ENCODE measurements at places on chromosomes 2 and 18.

- DNase-seq, result no peak
Measured at GRCh38 chr18:486929-487740, 13.4 kb downstream of the COLEC12 start.

DNA sequence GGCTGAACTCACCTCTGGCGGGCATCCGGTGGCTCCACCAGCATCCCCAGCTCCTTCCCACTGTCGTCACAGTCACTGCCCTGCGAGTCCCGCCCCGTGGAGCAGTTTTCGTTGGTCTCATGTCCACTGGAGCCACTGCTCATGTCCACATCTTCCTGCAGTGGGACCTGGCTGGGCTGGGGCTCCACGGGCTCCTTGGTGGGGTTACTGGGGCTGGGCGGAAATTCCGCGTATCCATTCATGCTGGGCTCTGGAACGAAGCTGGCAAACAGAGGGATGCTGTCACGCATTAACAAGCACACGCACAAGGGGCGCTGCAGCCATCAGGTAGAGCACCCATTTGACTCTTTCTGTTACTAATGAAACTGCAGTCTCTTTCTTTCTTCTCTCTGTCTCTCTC lies 10.7 kb downstream of the PER2 start:
- DNase-seq, result peak; percentile 69

- peak; percentile 13 for DNase-seq
Measured at GRCh38 chr2:105517814-105518705, 119.2 kb upstream of the FHL2 start.

DNA sequence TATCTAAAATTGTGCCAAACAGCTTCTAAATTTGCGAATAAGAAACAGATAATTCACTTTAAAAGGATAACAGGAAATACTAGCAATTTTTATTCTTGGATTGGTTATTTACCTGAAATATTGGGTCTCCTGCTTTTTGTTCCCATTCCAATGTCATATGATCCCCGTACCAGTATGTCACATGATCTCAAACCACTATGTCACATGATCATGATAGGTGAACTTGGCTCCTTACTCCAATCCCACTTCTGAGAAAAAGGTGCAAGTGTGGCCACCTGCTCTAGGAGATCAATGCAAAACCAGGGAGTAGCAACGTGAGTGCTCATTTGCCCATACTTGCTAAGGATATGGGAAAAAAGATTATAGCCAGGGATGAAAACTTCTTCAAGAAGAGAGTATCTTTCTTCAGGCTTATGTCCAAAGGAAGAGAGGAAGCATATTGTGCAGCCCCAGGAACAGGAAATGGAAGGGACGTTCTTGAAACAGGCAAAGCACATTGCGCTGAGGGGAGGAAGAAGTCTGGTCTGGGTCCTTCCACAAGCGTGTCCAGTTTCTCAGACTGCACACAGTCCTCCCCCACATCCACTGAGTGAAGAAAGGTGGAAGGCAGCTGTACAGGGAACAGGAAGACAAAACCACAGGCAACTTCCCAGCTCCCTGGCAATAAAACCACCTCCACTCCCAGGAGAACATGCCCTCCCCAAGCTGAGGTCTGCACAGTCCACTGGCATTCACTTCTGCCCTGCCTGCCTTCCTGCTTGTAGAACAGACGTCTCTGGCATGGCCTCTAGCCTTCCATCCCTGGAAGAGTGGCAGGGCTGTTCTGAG lies at the start of gene LYG2:
Gene LYG2, minus strand, starts transcription at position 176 of the 828 bp plus-strand sequence. CDS start 1,406 bp downstream, outside the sequence.
- DNase-seq, result no peak

- no peak for DNase-seq
Measured at GRCh38 chr18:11148680-11149440, 509 bp downstream of the PIEZO2 start.

DNA sequence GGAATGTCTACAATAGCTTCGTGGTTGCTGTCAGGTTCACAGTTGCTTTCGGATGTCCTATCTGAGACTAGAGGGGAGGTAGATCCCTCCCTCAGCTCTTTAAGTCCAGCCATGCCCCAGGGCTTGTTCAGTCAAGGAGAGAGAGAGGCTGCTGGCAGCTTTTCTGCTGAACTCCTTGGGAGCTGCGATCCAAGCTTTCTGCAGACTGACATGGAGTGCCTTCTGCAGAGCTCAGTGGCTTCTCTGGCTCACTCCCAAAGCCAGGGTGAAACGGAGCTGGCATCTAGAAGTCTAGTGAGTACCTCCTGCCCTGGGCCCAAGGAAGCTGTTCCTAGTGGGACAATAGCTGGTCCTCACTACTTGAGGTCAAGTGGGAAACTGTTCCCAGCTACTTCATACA lies 62.5 kb downstream of the TMEM17 start:
- no peak for DNase-seq

- DNase-seq, result no peak
Measured at GRCh38 chr2:217826520-217826919, 176.3 kb downstream of the TNS1 start.

GRCh38 chr2:7618031-7618430 lies 700.8 kb downstream of the RNF144A start:
- no peak for DNase-seq

DNA sequence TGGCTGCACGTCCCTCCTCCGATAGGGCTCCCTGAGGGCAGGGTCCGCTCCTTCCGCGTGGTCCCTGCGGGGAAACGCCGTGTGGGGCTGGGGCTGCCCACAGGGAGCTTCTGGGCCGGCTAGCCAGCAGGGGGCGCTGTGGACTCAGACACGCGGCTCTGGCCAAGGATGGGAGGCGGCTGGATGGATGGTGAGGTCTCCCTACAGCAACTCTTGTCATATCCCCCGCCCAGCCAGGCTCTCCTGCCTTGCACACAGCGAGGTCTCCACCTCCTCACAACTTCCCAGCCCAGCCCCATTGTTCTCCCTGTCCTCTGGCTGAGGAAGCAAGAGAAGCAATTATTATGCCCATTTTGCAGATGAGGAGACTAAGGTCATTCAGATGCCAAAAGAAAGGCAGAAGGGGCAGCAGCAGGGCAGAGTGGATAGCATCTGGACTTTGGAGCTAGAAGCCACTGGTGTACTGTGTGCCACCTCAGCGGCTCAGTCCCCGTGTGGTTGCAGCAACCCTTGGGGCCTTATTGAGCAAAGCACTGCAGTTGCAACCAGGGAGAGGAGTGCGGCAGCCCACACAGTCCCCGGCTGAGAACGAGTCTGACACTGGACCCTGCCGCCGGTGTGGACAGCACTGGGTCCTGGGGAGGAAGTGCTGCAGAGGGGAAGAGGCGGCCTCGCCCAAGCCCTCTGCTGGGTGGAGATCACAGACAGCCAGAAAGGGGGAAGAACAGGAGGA lies 99.0 kb downstream of the ZFP36L2 start:
- no peak for DNase-seq

GRCh38 chr2:174063492-174064092 lies 98.4 kb upstream of the SP3 start:
- no peak for DNase-seq

- DNase-seq, result no peak
Measured at GRCh38 chr2:218990052-218990451, 3.2 kb downstream of the CRYBA2 start.

DNA sequence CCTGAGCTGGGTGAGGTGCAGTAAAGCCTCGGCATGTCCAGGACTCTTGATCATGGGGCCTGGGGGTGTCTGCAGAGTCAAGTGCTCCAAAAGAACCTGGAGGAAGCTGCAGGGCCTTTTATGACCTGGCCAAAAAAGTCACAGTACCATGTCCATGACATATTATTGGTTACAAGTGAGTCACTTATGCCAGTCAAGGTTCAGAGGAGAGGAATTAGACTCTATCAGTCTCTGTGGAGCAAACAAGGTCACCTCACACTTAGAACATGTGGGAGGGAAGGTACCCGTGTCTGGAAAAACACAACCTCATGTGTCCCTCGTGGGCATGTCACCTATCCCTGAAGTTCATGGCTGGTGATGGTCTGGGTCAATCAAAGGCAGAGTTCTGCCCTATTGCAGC lies 465.7 kb downstream of the FBXO15 start:
- DNase-seq, result no peak

DNA sequence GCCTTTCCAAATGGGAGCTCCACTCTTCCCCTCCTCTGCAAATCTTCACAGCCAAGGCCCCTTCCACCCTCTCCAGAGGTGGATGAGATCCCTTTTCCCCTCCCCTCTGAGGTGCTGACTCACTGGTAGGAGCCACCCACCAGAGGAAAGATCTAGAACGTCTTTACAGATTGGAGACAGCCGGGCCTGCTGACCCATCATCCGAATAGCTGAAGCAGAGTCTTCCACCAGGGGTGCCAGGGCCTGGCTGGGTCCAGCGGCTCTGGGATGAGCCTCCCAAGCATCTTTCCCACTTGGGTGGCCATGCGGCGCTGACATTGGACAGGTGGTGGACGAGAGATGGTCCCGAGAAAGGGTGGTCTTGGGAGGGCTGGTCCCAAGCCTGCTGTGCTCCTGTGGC lies 9.0 kb downstream of the ERFE start:
- DNase-seq, result no peak

- no peak for DNase-seq
Measured at GRCh38 chr18:59577386-59577655, 119.9 kb downstream of the CCBE1 start.

GRCh38 chr2:197926673-197927072 lies 122.3 kb downstream of the PLCL1 start:
- DNase-seq, result no peak

Data from ACHN (cell line).